ENCODE measurements at places on chromosomes 3 and 15. TPM values are rescaled to one million over a fixed set of nuclear protein-coding genes. Genes with fewer than 3 reads are reported as not detected.

The LDHAL6B gene
- 0.26 TPM for polyA plus RNA-seq

The ARNT2 gene
- 67.9 TPM for polyA plus RNA-seq

The LYSMD2 gene
- 7.1 TPM for polyA plus RNA-seq

The SHQ1 gene
- polyA plus RNA-seq: 26.0 TPM

The OXSR1 gene
- 49.9 TPM for polyA plus RNA-seq

The ST8SIA2 gene
- polyA plus RNA-seq: 5.7 TPM

The IGSF11 gene
- polyA plus RNA-seq: 4.3 TPM

The CLSTN2 gene
- 1.9 TPM for polyA plus RNA-seq

The PPP1R14D gene
- 0.49 TPM for polyA plus RNA-seq

The SCN11A gene
- polyA plus RNA-seq: 0.80 TPM

The ABI3BP gene
- 38.1 TPM for polyA plus RNA-seq

The TGM5 gene
- not detected for polyA plus RNA-seq

The GATM gene
- polyA plus RNA-seq: 234 TPM

The SLC9C1 gene
- polyA plus RNA-seq: 0.58 TPM

- DNase-seq: no peak
Measured at GRCh38 chr3:22977650-22978289, 225.4 kb upstream of the UBE2E2 start.

DNA sequence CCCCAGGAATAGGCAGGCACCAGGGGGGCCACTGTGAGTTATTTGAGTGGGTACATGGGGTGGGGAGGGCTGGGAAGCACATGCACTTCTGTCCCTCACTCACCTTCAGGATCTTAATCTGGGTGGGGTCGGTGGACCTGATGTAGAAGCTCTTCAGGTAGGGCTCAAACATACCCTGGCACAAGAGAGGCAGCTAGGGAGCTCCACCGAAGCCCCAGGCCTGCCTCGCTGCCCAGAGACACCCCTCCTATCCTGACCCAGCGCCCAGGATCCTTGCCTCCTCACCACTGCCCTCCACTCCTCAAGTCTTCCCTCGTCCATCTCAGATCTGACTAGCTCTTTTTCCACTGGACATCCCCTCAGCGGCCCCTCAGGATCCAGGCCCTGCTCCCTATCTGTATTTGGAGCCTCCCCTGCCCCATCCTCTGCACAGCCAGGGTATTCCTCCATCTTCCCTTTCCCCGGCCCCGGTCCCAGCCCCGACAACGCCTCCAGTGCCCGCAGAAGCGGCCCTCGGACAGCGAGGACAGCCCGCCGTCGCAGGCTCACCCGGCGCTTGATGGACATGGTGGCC lies 30.0 kb downstream of the AP3B2 start:
- no peak for DNase-seq

GRCh38 chr15:74277242-74277810 lies 41.2 kb downstream of the CCDC33 start:
- no peak for DNase-seq

GRCh38 chr3:142272200-142272891 lies 47.0 kb upstream of the GK5 start:
- DNase-seq: no peak

GRCh38 chr3:102092617-102093466 lies 243.5 kb downstream of the NFKBIZ start:
- no peak for DNase-seq

GRCh38 chr15:29800491-29801366 lies 21.5 kb downstream of the TJP1 start:
- DNase-seq: no peak

GRCh38 chr3:40057786-40058185 lies 248.4 kb downstream of the MYRIP start:
- DNase-seq: no peak

- no peak for DNase-seq
Measured at GRCh38 chr3:117135207-117135606, 425.6 kb downstream of the TUSC7 start.

DNA sequence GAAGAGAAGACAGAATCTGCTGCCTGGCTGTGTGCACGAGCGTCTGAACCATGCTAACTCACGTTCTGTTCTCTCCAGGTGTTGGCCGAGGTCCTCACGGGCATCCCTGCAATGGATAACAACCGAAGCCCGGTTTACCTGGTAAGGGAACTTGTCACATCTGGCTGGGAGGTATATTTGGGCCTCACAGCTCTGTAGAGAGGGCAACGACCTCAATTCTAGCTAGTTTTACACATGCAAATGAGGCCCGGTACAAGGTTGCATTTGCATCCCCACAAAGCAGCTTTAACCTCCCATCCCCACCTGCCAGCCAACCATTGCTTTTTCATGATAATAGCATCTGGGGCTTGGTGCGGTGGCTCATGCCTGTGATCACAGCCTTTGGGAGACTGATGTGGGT lies 22.0 kb upstream of the TATDN2 start:
- DNase-seq: no peak

GRCh38 chr3:53044371-53044710 lies 1.5 kb downstream of the SFMBT1 start:
- DNase-seq: no peak

DNA sequence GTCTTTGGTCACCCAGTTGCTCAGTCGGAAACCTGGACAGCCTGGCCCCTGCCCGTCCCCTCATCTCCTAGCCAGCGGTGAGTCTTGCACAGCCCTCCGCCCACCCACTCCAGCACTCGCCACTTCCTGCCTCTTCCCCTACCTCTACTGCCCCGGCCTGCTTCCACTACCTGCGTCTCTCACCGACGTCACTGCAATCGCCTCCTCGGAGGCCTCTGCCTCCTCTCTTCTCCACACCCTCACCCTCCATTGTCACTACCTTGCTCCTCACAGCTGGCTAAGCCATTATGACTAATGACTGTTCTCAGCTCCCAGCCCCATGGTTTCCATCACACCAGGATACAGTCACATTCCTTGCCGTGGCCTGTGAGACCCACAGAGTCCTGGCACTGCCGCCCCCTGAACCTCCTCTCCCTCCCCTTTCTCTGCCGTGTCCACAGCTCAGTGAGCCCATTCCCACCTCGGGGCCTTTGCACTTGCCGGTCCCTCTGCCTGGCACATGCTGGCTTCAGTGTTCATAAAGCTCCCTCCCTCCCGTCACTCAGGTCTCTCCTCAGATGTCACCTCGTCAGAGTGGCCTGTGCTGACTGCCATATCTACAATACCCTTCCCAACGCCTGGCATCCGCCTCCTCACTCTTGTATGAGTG lies 104.8 kb downstream of the FBLN2 start:
- DNase-seq: no peak

DNA sequence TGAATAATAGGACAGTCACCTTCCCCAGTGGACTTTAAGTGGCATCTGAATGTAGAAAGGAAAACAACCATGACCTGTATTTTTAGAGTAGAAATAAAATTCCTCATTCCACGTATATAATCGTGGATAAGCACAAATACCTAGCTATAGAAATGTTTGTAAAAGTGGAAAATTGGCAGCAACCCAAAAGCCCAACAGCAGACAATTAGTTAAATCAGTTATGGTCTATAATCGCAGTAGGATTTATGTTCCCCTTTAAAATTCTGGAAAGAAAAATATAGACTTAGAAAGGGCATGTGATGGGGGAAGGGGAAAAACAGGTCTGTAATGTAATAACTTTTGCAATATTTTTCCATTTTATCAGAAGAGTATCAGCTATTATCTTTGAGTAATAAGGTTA lies 241.9 kb upstream of the ST8SIA2 start:
- no peak for DNase-seq

- no peak for DNase-seq
Measured at GRCh38 chr3:66154444-66154861, 66.3 kb upstream of the SLC25A26 start.

GRCh38 chr15:84976746-84977345 lies 4.8 kb upstream of the PDE8A start:
- no peak for DNase-seq

DNA sequence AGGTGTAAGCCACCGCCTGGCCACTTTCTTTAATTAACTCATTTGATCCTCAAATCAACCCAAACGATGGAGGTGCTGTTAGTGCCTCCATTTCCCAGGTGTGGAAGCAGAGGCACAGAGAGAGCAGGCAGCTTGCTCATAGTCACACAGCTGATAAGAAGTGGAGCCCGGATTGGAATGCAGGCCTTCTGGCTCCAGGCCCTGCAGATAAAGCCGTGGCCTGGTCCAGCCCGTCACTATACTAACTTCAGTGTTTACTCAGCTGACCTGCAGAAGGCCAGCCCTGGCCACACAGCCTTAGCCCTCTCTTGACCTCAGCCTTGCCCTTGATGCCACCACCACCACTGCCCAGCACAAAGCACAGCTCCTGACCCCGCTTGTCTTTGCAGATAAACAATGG lies 116.7 kb downstream of the NUP210 start:
- DNase-seq: no peak

- no peak for DNase-seq
Measured at GRCh38 chr3:67028001-67028784, 30.1 kb downstream of the KBTBD8 start.

- DNase-seq: no peak
Measured at GRCh38 chr15:85688711-85689110, 106.0 kb downstream of the KLHL25 start.

DNA sequence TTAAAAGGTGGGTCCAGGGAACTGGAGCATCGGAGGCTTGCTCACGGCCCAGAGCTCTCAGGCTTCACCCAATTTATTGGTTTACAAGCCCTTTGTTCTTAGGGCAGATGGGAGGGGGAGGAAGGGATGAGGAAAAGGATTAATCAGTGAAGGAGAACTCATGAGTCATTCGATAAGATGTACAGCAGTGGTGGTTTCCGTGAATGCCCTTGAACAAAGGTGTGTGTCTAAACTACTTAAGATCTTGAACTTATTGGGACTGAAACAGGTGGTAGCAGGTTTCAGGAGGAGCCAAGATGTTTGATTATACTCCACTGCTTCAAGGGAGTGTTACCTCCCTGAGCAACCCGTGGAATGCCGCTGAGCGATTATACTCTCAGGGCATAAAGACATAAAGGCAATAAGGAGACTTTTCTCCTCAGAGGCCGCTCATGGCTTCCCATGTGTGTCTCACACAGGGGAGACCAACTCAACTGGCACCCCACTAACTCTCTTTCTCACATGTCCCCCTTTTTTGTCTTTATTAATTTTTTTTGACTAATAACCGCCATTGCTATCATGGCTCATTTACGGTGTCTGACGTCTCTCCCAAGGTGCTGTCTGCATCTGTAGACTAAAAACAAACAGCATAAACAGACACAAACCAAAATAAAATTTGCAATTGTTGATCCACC lies 17.3 kb upstream of the SLC28A2 start:
- no peak for DNase-seq

- DNase-seq: no peak
Measured at GRCh38 chr3:7877312-7877711, 624.3 kb upstream of the LMCD1 start.
